ENCODE measurements at places on chromosomes 5 and 9.

DNA sequence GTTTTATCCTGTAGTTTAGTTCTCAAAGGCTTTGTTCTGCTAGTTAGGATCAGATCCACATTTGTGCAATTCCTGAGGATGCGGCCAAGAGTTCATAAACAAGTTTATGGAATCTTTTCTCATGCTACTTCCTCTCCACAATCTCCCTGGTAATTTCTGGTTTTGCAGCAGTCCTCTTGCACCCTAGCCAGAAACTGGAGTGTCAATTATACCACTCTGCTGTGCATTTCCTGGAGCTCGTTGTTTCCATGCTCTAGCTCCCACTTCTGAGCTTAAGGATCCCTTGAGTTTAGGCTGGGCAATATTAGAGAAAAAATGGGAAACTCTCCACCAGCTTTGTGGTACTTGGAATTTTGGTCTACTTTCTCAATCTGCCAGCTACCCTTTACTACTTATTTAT is 474.7 kb downstream of the DIRAS2 start:
- no peak for DNase-seq

- no peak for DNase-seq
These were observed 14.1 kb upstream of the MAP1B start for GRCh38 chr5:72093217-72093616.

DNA sequence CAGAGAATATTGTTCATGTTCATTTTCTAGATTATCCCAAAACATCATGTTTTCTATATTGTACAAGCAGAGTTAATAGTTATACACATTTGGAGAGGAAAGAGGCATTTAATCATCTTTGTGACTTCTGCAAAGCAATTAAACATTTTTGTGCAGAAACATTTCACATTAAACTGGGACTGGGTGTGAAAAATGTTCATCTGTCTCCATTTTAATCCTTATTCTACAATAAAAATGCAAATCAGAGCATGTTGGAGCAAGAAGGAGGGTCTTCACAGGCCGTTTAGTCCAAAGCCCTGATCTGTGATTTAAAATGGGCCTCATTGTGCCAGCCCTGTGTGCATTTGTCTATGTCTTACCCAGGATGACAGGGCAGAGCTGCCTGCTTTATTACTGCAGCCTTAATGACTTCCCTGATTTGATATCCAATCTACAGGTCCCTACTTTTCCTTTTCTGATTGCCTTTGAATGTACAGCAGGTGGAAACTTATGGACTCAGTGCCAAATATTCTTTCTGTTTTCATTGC is 183.5 kb downstream of the CAVIN4 start:
- DNase-seq = no peak

DNA sequence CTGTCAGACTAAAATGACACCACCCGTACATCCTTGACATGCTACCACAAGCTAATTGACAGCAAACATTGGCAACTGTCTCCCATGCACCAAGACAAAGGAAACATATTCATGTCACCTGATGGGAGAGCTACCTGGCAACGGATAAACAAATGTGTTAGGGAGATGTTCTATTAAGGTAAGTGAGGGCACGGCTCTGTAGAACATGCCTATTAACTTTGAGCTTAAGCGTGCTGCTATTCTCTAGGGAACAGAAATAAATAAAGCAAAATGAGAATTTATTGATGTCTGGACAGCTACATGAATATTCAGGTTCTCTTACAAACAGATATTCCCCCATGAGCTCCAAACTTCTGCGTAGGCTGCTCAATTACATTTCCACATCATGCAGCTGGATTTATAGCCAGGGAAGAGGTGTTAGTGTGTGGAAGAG is 361.4 kb upstream of the RFX3 start:
- no peak for DNase-seq

GRCh38 chr5:116573279-116573701 is 1.3 kb downstream of the SEMA6A start:
- DNase-seq = no peak
